Stimulated activated CD4-positive, alpha-beta T cell treated with anti-CD3 and anti-CD28 coated beads, Interleukin-15, amount 100 ng/mL, for 48 hours (primary cell): ENCODE measurements at places on chromosomes 1 and 21.

GRCh38 chr1:117136749-117137148 lies 15.2 kb upstream of the TRIM45 start:
- no peak for DNase-seq

GRCh38 chr21:44294391-44295162 lies 5.3 kb upstream of the PFKL start:
- DNase-seq, result no peak

DNA sequence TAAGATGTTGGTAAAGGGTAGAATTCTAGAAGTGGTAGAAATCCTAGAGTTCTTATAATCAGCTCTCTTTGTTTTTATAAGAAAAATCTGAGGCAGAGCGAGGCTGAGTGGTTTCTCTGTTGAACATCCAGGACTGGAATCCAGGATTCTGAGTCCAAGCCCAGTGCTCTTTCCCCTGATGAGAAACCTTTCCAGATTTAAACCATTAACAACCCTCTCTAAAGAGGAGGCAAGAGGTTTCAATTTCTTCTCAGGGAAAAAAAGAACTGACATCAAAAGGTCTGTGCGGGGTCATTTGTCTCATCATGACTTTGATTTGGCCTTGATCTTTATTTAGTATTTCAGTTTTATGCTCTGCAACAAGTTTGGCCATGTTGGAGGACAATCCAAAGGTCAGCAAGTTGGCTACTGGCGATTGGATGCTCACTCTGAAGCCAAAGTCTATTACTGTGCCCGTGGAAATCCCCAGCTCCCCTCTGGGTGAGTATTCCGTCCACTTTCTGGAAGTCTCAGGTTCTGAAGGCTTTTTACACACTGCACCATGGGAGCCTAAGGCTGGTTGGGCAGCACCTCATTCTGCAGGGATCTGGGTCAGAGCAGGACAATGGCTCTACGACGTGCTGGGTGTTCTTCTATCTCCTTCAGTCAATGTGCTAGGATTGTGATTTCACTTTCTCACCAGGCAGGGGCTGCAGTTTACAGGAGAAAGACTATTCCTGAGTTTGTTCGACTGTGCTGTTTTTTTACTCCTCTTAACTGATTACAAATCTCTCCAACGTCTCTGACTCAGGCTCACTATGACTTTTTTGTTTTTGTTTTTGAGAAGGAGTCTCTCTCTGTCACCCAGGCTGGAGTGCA lies 18.9 kb upstream of the CCT8 start:
- DNase-seq, result no peak

- no peak for DNase-seq
Measured at GRCh38 chr1:32239790-32240139, 7.3 kb upstream of the FAM167B start.

- no peak for DNase-seq
Measured at GRCh38 chr1:78691995-78692747, 42.5 kb downstream of the IFI44 start.

GRCh38 chr1:9824702-9825089 lies 931 bp upstream of the CLSTN1 start:
- DNase-seq, result no peak

DNA sequence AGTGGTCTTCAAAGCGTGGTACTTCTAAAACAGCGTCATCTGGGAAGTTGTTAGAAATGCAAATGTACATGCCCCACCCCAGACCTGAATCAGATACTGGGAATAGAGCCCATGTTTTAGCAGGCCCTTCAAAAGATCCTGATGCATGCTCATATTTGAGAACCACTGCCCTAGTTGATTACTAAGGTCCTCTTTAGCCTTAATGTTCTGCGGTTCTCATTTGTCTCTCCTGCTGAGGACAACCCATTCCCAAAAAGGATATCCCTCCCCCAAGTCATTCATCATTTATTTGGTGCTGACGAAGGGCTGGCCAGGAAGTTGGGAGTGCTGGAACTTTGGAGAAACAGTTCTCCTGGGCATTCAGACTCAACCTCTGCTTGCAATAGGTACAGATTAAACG lies 92.4 kb upstream of the RALGPS2 start:
- no peak for DNase-seq

- no peak for DNase-seq
Measured at GRCh38 chr1:70034403-70034802, 171.0 kb downstream of the LRRC40 start.

DNA sequence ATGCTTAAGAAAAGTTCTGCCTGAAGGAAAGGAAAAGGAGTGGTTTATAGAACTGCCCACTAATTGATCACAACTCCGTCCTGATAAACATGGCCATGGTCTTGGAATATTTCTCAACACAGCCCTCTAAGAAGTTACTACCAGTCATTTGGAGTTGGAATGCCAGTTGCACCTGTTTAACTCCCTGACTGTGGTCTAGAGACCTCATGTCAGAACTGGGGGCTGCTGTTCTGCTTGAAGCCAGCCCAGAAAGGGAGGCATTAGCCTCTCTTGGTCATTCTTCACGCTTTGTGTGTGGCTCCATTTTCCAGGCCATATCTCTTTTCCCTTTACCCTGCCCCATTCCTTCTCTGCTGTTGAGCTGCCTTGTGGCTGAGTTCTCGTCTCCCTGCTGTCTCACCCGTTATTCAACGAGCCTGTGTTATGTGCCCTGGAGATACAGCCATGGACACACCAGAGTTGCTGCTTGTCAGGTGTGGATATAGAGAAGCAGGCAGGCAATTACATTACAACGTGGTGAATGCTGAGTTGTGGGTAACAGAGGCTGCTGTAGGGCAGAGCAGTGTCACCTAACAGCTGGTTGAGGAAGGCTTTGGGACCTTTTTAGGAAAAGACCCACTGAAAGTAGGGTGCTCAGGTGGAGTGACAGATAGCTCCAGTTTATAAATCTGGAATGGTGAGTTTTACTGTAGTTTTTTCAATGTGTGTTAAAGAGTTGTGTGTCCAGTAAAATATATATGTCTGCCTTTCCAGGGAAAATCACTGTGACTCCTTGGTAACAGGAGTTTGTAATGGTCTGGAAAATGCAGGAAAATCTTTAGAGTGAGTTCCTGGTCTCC lies 137.0 kb upstream of the IPO9 start:
- DNase-seq, result no peak

DNA sequence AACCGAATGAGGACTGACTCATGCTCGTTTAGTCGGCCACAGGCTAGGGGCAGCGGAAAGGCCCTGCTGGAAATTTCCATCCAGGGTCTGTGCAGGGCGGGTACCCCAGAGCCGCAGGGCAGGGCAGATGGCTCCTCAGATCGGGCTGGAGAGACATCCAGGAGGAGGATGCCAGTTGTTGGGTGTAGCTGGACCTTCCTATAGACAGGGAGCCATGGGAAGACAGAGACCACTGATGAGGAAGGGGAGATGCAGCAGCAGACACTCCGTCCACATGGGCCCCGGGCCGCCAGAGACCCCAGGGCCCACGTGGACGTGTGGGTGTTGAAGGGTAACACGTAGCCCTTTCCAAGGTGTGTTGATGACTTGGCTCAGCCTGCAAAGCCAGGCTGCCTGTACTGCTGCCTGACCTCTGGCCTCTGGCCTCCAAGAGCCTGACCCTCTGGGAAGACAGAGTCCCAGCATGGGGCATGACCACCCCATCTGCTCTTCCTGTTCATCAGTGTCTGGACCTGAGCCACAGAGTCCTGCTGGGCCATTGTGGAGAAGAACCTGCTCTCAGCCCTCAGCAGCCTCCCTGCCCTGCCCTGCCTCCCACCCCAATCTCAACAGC lies 4.8 kb downstream of the GNG4 start:
- DNase-seq, result no peak

DNA sequence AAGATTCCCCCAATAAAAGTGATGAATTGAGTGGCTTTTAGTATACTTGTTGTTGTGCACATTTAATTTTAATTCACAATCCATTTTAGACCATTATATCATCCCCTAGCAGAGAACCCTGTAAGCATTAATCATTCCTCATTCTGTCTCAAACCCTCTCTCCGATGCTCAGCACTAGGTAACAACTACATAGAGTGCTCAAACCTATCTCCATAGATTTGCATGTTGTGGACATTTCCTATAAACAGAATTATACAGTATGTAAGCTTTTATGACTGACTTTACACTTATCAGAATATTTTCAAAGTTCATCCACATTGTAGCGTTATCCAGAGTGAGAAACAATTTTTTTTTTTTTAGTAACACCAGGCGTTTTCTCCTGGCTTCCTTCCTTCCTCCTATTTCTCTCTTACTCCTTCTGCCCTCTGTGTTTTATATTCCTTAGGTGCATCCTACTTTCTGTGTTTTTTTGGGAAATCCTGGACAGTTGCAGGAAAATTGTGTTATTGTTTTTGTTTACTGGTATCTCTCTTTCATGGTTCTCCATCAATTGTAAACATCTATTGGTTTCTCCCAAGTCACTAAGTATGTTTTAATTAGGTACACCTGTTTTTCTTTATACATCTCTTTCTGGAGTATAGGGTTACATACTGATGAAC lies 1528.0 kb upstream of the TPTE start:
- DNase-seq, result no peak

DNA sequence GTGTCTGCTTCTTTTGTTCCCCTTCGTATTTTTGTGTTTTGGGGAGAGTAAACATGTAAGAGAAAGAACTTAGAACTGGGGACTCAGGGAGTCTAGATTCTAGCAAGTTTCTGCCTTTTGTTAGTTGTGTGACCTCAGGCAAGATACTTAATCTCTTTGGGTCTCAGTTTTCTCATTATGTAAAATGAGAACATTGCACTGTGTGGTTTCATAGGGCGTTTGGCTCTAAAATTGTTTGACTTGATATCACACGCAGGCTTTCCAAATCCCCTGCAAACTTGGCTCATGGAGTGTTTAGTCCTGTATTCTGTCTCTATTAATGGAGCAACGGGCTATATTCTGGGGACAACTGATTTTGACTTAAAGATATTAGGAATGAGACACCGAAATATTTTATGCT lies 57.7 kb downstream of the NTNG1 start:
- DNase-seq, result no peak

- DNase-seq, result no peak
Measured at GRCh38 chr1:212976586-212976985, 26.2 kb downstream of the VASH2 start.

- no peak for DNase-seq
Measured at GRCh38 chr1:161133220-161133740, 813 bp upstream of the DEDD start.

GRCh38 chr1:67171574-67171955 lies 5.3 kb downstream of the IL23R start:
- no peak for DNase-seq

DNA sequence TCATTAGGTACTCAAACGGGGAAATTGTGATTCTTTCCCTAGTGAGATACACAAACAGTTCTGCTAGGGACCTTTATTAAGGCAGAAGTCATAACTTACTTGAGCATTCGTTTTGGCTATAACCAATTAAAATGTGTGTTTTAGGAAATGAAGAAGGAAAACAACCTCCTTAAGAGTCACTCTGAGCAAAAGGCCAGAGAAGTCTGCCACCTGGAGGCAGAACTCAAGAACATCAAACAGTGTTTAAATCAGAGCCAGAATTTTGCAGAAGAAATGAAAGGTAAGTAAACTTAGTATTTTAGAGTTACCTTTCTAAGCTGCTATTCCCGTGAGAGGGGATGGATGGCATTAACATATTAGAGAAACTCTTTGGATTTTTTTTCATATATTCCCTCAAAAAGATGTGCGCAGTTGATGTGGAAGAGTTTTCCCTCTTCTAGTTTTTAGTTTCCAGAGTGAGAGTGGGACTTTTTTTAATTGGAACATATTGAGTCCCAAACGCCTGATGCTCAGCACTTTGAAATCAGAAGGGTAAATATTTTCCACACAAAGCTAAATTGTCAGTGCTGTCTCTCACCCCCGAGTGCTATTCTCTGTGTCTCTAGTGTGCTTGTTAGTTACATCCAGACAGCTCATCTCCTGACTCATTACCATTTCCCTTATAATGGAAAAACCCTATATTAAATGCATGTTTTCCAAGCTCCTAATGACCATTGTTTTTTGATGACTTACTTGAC lies 34.9 kb downstream of the CENPF start:
- no peak for DNase-seq

DNA sequence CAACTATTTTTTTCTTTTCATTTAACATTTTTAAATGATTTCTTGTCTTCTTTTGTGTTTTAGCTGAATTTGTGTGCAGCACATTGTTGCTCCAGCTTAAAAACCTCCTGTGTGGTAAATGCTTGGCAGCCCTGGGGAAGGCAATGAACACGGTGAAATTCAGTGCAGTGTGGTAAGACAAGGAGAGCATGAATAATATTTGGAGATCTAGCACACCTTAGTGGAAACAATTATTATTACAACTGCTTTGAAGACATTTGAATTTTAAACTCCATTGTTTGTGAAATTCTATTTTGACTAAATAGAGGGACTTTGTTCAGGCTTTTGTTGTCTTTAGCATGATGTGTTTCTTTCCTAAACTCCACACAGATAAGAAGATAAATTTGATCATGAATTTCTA lies 242.6 kb upstream of the CXADR start:
- DNase-seq, result no peak

- DNase-seq, result no peak
Measured at GRCh38 chr1:162179121-162179520, 109.6 kb downstream of the NOS1AP start.

DNA sequence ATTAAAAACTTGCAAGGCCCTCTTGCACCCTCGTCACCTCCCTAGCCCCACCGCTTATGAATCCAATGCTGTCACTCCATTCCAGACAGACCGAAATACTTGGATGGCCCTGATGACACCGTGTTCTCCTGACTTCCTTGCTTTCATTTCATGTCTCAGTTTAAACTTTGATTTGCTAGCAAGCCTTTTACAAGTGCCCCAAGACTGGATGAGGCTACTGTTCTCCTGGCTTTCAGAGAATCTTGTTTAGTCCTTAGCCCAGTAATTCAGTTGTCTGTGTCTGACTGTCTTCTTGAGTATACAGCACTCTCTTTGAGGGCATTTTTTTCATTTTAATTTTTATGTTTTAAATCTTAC lies 824 bp upstream of the IFI44L start:
- DNase-seq, result no peak

DNA sequence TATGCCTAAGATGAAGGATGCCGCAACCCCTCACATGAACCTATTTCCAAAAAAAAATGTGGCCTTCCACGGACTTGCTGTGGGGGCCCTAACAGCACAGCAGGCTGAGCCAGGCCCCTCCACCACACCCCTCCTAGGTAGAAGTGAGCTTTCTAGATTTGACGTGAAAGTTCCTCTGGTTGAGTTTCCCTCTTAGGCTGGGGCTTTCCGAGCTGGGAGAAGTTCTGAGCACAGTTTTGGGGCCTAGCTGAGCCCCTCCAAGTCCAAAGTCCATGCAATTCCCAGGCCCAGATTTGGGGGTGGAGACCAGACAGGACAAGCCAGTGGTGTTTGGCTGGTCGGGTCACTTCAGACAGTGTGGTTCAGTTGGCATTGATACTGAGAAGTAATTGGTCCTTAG lies 13.8 kb upstream of the PHLDA3 start:
- DNase-seq, result no peak

- no peak for DNase-seq
Measured at GRCh38 chr1:178389441-178389840, 107.3 kb downstream of the CLEC20A start.

GRCh38 chr1:201331166-201331565 lies 46.3 kb downstream of the TNNT2 start:
- no peak for DNase-seq

GRCh38 chr1:169201084-169201619 lies 94.7 kb downstream of the ATP1B1 start:
- no peak for DNase-seq
